ENCODE measurements at places on chromosomes 12 and 14.

- no peak for DNase-seq
Measured at GRCh38 chr14:79325071-79325470, 886.2 kb downstream of the DIO2 start.

DNA sequence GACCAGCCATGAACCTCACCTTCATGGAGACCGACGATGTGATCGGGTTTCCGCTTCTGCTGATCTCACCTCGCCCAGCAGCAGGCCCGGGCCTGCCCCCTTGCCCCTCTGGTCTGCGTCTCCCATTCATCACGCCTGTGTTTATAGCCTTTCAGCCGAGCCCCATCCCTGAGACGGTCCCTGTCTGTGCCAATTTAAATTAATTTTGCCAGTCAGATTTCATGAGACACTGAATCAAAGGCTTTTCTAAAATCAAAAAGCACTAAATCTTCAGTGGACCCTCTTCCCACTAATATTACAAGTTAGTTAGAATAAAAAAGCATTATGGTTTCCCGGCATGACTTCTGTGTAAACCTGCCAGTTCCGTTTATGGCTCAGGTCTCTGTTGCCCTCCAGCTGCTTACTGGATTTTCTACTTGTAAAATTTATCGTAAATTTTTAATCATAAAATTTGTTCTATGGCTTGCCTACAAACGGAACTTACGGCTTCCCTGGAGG, 155.9 kb downstream of the ESRRB start:
- no peak for DNase-seq

- no peak for DNase-seq
Measured at GRCh38 chr14:81177225-81177624, 43.5 kb downstream of the GTF2A1 start.

DNA sequence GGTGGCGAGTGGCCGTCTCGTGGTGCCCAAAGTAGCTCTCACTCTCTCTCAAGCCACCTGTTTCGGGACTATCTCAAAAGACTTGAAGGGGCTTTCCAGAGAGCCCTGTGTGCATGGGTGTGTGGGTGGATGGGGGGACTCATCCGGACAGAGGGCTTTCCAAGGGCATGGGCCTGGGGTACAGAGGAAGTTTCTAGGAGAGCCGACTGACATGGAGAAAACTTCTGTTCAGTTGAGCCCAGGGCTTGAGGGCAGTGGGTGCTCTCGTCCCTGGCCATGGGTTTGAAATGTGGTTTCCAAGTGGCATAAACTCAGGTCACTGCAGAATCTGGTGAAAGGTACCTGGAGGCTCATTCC, 47.4 kb upstream of the MEG3 start:
- no peak for DNase-seq

DNA sequence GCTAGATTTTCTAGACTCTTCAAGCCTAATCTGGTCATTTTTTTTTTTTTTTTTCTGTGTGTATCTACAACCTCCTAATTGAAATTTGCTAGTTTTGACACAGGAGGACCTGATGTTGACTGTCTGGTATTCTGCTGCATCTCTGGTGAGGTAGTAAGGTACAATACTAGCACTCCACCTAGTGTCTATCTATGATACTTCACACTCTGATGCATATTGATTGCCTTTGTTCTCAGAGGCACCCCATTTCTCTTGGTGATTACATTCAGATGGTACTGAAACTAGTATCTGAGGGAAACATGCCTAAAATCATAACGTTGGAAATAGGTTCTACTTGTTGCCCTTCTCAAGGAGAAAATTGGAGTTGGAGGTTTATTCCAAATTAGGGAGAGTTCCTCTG, 930.5 kb upstream of the NOVA1 start:
- DNase-seq = no peak

DNA sequence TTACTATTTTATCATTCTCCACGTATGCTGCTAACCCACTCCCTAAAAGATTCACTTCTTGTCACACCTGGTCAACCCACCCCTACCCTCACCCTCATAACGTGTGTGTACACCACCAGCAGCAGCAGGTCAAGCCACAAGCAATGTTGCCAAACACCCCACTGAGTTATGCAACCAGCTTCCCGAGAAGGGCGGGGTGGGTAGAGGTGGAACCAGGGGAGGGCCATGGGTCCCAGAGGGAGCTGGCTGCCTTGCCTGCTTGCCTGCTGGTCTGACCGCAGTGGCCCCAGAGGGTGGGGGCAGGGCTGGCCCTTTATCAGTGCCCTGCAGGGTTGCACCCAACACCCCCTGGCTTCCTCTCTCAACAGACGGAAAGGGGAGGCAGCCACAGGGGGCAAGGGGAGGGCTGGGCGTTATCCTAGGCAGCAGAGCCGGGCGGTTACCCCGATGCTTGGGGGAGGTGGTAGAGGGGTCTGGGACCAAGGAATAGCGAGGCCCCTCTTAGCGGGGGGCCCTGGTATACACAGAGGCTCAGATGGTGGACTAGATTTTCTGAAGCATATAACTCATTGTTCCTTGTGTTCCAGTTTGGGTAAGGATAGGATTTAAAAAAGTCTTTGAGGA, 3.5 kb upstream of the NFE2 start:
- no peak for DNase-seq

DNA sequence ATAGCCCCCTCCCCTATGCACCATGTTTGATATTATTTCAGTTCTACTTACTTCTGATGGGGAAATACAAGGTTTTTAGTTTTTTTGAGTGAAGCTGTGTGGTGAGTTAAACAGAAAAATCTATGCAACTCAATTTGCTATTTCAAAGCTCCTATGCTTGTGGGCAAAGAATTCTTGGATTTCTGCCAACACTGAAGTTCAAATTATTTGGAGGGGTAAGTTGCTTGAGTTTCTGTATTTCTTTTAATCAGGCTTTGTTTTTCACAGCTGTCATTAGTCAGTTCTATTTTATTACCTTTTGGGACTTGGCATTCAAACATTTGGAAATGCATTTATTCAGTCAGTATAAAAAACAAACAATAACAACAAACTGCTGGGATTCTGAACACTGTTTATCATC, 407.5 kb upstream of the MGAT4C start:
- DNase-seq = no peak

- DNase-seq = no peak
Measured at GRCh38 chr14:24857277-24857676, 192.7 kb downstream of the STXBP6 start.

GRCh38 chr14:105060751-105061427, 4.3 kb downstream of the GPR132 start:
- DNase-seq = no peak

DNA sequence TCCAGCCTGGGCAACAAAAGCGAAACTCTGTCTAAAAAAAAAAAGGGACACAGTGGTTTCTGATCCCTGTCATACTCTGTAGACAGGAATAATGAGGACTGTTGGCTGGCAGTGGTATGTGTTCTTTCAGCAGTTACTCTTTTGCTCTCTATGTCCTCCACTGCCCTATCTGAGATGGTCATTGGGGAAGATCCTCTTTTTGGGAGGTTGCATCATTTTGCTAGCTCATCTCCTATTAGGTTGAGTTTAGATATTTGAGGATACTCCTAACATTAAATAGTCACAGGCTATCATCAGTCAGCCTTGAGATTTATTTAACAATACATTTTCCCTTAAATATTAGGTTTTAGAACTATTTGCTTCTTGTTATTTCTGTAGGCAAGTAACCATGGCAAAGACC, 5.9 kb upstream of the CCDC91 start:
- no peak for DNase-seq

DNA sequence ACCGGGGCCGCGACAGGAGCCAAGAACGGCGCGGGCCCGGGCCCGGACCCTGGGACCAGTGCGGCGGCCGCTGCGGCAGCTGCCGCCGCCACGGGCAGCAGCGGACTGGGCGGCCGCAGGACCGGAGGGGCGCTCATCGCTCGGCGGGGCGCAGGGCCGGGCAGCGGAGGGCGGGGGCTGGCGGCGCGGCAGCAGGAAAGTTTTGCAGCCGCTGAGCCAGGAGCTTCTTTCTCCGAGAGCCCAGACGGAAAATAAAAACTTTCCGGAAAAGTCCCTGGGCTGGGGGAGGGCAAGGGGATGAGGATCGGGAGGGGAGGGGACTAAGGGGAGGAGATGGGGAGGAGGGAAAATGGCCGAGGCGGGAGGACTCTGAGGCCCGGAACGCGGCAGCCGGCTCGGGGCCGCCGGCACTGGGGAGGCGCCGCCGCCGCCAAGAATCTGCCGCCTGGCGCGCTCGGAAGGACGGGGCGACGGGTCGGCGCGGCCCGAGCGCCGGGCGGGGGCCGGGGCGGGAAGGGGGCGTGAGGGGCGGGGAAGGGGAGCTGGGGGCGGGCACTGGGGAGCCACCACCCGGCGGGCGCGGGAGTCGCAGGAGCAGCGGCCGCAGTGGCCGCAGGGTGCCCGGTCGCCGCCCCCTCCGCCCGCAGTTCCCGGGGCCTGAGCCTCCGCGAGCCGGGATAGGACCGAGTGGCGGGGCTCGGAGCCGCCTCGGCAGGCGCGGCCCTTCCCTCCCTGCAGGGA, at the start of gene PRKD1:
Gene PRKD1 (minus strand): TSS at position 472 of the 741 bp plus-strand sequence.
- no peak for DNase-seq
